AG08395 (cell line): ENCODE measurements at places on chromosomes 12 and 14.
A peak's percentile ranks its signal among the peaks of the same experiment; 100 is the strongest.

GRCh38 chr12:53599579-53599978 lies 26.6 kb downstream of the ATF7 start:
- no peak for DNase-seq

GRCh38 chr14:54000341-54000811 lies 43.8 kb upstream of the BMP4 start:
- DNase-seq, result peak; percentile 26

- DNase-seq, result no peak
Measured at GRCh38 chr14:22955702-22956569, 954 bp downstream of the HAUS4 start.

GRCh38 chr12:103036581-103037214 lies 79.2 kb downstream of the ASCL1 start:
- no peak for DNase-seq

GRCh38 chr12:3010214-3010930 lies 51.2 kb downstream of the TEAD4 start:
- DNase-seq, result no peak

DNA sequence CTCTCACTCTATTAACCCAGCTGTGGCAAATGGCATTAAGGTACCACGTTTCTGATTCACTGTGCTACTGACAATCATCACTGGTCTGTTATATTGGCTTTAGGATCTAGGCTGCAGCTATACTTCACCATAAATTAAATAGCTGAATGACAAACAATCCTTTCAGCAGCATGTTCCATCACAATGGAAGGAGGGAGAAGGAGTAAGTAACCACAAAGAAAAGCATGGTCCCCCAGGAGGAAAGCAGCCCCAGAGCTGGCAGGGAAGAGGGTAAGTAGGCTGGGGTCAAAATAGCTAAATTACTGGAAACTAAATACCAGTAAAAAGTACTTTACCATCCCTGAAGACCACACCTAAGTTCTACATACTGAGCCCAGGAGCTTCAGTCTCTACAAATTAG lies 2.8 kb downstream of the ARMH4 start:
- DNase-seq, result no peak

GRCh38 chr12:47904713-47905709 lies at the start of gene VDR:
VDR (minus strand) TSS chr12:47904994; CDS start chr12:47879113, 25,881 bp downstream.
- DNase-seq, result peak; percentile 91

DNA sequence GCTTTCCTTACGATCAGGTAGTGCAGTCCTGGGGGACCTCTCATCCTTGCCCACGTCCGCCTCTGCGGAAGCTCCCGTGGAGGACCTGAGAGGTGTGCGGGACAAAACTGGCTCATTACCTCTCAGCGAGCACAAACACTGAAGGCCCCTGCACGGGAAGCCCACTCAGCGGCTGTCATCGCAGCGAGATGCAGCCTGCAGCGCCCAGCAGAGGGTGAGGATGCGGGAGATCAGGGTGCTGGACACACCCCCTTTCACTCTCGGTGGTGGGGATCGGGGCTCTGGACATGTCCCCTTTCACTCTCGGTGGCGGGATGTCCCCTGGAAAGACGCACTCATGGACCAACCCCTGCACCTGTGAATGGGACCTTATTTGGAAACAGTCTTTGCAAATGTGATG lies 111.6 kb downstream of the PIWIL1 start:
- no peak for DNase-seq

DNA sequence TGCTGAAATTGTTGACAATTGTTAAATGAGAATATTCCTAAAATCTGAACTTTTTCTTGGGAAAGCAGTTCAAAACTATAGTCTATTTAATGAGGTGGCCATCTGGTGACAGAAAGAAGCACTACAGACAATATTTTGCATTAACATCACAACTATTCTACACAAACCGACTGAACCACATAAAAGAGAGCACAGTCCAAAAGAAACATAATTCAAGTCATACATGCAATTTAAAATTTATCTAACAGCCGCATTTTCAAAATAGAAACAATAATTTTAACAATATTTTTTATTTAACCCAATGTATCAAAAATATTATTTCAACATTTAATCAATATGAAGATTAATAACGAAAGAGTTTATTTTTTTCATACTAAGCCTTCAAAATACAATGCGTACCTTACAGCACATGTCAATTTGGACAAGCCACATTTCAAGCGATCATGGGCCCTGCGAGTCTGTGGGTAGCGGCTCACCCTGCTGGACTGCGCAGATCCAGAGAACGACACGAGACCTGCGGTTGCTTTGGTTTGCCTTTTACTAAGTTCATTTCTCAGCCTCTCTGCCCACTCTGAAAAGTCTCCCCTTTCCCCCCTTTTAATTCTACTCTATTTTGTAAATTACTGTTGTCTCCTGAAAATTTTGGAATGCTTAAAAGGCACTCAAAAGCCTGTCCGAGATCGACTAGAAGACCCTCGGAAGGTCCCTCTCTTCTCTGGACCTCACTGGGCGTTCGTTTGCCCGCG lies 947 bp upstream of the LRRC9 start:
- peak; percentile 46 for DNase-seq

- no peak for DNase-seq
Measured at GRCh38 chr12:89236237-89236636, 116.1 kb downstream of the DUSP6 start.

GRCh38 chr12:107461222-107461975 lies 224.2 kb upstream of the PWP1 start:
- peak; percentile 72 for DNase-seq

DNA sequence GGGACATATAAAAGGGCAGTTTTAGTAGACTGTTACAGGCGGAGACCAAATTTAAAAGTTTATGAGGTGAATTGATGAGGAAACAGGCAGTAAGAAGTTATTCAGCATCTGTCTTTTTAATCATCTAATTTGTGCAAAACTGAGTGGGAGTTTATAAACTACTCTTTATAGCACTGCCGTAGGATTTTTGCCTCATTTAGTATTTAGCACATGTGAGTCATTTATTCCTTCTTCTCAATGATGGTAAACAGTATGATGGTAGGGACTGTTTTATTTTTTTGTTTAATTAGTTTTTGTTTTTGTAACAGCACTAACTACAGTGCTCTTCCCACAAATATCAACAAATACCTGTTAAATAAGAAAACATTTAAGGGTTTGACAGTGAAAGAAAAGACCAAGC lies 20.6 kb downstream of the TOGARAM1 start:
- DNase-seq, result no peak

- DNase-seq, result no peak
Measured at GRCh38 chr12:55727643-55728185, 1.1 kb downstream of the CD63 start.

DNA sequence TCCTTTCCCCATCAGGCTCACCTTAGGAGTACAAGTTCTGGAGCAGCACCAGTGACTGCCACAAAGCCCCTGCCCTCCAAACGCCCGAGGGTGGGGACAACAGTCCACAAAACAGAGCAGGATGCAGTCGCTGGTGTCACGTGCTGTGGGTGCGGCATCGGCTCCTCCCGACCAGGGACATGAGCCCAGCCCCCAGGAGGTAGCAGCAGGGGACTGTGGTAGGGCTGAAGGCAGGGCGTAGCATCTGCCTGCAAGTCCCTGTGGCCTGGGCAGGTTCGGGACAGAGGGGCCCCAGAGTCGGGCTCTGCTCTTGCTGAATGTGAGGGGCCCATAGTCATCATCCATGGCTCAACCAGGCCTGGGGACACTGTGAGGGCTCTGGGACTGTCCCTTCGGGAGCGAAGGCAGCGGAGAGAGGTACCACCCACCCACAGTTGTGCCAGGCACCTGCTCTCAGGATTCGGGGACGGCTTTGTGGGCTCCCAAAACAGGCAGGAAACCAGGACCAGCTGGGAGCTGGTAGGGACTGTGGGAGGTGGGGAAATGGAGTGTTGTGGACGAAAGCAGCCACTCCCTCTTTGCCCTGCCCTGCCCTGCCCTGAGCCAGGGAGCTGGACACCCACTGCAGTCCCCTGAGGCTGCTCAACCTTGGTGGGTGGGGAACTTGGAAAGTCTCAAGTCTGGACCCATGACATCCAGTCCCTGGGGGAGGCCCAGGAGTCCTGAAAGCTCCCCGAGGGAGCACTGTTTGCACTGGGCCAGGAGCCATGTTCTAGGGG lies 30.7 kb downstream of the FBRSL1 start:
- no peak for DNase-seq

DNA sequence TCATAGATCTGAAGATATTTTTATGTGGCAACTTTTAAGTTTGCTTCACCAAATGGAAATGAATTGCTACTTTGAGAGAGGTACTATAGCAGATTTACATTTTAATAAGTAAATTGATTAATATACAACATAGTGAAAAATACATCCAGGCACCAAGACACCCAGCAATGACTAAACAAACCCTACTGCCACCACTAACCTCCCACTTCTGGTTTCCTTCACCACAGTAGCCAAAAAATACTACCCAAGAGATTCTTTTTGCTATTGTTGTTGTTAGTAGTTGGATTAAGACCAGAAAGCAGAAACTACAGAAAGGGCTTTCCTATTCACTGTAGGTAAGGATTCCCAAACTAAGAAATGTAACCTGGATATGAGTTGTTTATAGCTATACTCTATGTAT lies 54.1 kb downstream of the COCH start:
- no peak for DNase-seq

DNA sequence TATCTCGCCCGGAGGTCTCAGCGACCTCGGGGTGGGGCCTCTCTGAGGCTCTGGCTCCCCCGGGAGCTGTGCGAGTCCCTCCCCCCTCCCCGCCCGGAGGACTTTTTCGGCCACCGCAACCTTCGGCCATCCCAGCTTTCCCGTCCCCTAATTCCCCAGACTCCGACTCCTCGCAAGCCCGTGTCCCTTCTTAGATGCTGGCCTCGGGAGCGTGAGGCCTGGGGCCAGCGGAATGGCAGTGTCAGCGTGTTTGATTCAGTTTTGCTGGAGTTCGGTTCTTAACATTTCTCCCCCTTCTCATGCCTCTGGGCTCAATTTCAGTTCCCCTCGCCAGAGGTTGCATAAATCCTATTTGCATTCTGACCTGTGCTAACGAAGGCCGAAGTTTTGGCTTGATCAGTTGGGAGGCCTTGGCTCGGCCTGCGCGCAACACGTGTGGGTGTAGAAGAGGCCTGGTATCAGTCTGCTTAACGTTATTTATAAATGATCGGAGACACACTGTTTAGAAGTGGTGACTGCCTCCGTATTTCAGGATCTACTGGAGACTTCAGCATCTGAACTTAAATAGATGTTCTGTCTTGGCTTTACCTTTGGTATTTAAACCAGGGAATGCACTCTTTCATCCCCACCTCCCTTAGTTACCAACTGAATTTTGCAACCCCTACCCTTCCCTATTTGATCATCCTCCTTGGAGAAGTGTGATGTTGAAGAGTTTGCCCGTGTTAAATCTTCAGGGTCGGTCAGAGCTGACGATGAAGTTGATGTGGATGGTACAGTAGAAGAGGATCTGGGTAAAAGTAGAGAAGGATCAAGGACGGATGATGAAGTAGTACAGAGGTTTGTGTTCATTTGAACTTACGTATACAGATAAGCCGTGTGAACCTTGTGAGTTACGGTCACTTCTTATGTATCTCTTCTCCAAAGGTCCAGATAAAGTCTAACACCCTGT lies 851 bp downstream of the HSP90B1 start:
- DNase-seq, result peak; percentile 20
